ENCODE measurements at places on chromosomes 16 and 17.
A peak's percentile ranks its signal among the peaks of the same experiment; 100 is the strongest.

- no peak for DNase-seq
Observed at GRCh38 chr17:550041-550398, 164.6 kb downstream of the VPS53 start.

GRCh38 chr16:63289834-63290460, 1253.7 kb upstream of the CDH8 start:
- no peak for DNase-seq

- no peak for DNase-seq
Observed at GRCh38 chr17:38883592-38884526, 14.0 kb downstream of the LASP1 start.

DNA sequence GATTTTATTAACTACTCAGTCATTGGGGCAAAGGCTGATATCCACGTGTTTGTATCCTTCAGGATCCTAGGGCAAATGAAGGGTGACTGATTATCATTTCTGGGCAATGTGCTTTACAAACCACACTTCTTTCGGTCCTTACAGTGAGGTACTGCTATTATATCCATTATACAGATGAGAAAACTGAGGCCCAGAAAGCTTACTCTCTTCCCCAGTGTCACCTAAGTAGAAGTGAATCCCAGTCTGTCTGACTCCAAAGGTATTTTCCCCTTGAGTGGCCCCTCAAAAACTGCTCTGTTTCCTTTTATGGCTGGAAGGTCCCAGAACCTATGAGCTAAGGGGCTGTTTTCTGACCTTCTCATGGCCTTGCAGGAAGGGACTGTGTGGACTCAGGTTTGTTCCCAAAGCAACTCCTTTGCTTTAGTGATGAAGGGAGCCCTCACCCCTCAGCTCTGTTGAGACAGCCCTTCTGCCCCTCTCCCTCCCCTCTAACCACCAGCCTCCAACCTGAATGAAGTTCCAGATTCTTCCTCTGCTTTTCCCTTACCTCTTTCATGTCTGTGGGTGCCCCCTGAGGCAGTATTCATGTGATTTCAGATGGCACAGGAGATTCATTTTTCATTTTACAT, 27.4 kb upstream of the ADGRG1 start:
- DNase-seq, result no peak

DNA sequence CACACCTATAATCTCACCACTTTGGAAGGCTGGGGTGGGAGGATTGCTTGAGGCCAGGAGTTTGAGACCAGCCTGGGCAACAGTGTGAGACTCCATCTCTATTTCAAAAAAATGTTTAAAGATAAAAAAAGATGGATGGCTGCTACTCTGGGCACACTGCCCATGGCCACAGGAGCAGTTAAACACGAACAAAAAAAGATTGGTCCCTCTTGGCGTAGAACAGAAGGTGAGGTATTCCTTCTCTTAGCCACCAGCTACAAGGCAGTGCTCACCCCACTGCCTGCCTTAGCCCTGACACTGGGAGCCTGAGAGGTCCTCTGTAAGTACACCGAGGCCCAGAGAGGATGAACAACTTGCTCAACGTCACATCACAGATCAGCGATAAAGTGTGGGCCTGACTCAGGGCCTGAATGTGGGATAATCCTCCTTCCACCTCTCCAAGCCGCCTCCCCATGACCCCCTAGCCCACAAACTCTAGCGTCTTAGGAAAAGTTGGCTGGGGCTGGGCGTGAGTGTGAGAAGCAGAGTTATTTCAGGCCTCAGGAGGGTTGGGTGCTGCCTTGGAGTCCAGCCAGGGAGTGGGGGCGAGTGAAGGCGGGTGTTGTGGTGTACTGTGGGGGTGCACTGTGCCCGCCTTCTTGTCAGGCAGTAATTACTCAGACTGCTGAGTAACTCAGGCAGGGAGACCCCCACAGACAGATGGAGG, 2.3 kb upstream of the DPH1 start:
- DNase-seq, result no peak

GRCh38 chr17:51703361-51704341, 443.3 kb downstream of the UTP18 start:
- no peak for DNase-seq

DNA sequence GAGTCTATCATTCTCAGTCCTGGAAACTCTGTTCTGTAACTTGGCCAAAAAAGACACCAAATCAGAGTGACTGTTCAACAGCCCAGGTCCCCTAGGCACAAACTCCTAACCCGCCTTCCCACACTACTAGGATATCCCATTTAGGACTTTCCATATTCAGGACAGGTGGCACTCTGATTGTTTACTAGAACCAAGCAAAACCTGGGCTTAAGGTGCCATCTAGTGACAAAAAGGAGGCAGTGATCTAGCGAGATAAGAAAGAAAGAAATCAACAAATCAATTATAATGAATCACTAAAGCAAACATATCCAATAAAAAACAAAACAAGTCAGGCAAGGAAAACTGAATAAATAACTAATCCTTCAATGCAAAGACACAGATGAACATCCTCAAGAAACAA, 203.9 kb downstream of the CEP112 start:
- no peak for DNase-seq

DNA sequence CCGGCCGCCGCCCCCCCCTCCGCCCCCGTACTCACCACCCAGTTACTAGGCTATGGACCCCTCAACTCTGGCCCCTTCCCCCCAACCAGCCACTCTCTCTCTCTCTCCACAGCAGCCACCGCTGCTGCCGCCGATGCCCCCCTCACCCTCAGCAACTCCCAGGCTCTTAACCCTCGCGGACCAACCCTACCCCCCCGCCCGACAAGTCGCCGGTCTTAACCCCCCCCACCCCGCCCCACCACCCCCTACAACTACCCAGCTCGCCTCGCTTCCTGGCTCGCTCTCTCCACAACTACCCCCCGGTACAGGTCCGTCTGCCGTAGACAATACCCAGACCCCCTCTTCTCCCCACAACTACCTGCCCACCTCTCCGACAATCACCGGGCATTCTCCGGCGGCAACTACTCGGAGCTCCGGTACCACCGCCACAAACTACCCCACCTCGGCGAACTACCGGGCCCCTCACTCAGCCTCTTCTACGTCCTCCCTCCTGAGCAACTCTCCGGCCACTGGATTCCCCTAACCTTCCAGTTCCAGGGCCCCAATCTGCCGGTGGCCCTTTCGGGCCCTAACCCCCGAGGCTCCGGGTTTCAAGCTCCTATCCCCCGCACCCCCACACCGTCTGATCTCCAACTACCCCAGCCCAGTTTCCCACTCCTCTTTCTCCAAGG, 702 bp downstream of the PHF23 start:
- DNase-seq, result peak; percentile 38

- DNase-seq, result no peak
Observed at GRCh38 chr17:4463818-4464476, 30.2 kb downstream of the SPNS3 start.

- no peak for DNase-seq
Observed at GRCh38 chr16:49634235-49635008, 221.5 kb downstream of the ZNF423 start.

DNA sequence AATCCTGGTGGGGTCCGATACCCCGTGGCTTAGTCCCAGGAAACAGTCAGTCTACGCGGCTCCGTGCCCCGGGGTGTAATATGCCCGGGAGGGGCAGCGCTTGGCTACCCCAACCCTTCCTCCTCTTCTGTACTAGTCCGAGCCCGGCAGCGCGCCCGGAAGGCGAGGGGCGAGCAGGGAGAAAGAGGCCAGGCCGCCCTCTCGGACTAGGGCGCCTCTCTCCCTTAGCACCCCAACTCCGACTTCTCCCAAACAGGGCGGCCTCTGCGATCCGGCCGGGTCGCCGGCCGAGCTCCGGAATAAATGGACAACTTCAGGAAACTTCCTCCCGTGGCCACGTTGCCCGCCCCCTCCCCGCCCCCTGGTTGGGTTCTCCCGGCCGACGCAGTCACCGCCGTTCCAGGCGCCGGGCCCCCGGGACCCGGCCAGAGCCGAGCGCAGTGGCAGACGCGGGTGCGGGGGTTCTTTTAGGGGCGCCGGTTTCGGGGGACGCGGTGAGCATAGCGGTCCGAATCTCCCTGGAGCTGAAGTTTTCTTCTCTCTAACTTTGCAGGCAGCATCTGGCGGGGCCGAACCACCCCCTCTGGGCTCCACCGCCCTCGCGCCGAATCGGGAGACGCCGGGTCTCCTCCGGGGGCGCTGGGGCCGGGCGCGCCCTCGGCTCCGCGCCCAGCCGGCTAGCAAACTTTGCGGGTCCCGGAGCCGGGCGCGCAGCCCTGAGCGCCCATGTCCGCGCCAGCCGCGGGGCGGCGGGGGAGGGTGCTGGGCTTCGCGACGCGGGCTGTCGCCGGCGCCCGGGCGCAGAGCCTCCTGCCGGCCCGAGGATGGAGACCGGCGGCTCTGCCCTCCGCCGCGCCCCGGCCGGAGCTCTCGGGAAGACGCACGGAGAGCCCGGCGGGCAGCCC, at the start of gene SDK2:
SDK2 (minus strand) TSS at position 301 of the 905 bp plus-strand sequence. CDS start 357 bp downstream, outside the sequence.
- no peak for DNase-seq

DNA sequence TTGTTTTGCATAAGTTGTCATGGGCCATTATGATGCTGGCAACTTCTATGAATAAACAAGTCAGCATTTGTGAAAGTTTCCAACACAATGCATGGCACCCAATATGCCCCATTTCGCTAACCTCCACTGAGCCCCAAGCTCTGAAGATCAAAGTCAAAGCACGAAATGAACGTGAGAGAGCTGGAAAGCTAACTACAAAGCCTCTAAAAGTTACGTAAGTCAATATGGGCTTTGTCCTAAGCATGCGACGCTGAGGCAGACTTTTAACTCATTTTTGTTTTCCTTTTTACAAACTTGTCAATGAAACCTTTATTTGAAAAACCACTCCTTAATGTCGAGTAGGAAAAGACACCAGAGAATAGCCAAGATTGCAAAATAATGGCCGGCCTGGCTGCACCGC, 131.6 kb upstream of the NUDT7 start:
- DNase-seq, result no peak

- no peak for DNase-seq
Observed at GRCh38 chr17:19457046-19457445, 46.0 kb downstream of the RNF112 start.

- no peak for DNase-seq
Observed at GRCh38 chr17:49101054-49101534, 31.5 kb upstream of the B4GALNT2 start.

- DNase-seq, result peak; percentile 94
Observed at GRCh38 chr17:61927208-61928100, at the start of gene INTS2. Gene INTS2 (minus strand): TSS chr17:61927982. CDS start chr17:61926644, 1,338 bp downstream.

- DNase-seq, result no peak
Observed at GRCh38 chr17:83127431-83128160, 48.2 kb downstream of the METRNL start.

DNA sequence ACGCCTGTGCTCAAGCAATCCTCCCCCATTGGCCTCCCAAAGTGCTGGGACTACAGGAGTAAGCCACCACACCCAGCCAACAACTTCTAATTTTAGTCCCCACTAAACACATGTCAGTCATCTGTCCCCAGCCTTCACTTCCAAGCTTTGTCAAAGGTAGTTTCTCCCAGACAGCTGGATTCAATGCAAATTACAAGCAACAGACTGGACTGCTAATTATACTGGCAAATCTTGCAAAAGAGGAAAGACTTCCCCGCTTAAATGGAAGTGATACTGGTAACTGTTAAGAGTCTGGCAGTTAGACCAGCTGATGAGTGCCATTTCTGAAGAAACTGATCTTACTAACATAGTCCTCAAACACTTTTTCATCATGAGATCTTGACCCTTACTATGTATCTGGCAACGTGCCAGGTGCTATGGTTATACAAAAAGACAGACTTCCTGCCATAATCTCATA, 8.2 kb upstream of the GGA2 start:
- DNase-seq, result no peak

- no peak for DNase-seq
Observed at GRCh38 chr16:19717314-19717713, 713 bp downstream of the KNOP1 start.

- DNase-seq, result no peak
Observed at GRCh38 chr17:83012868-83013778, 66.3 kb upstream of the METRNL start.

GRCh38 chr17:72466199-72466598, 345.4 kb downstream of the SOX9 start:
- no peak for DNase-seq

DNA sequence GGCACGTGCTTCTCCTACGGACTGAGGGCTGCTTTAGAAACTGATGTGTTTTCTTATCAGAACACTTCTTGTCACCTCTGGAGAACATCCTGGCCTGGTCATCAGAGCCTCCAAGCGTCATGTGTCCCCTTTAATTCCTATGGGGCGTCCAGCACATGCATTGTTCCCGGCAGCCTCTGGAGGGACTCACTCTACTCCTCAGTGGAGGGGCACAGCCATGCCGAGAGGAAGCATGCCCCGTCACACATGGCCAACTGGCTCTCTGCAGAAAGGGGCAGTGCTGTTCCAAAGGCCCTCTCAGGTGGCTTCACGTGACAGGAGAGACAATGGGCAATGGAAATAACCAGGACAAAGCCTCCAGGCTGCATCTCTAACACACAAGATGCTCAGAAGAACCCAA, 31.8 kb downstream of the CDRT15L2 start:
- DNase-seq, result no peak

GRCh38 chr16:88713568-88714419, 7.5 kb downstream of the CTU2 start:
- DNase-seq, result no peak

DNA sequence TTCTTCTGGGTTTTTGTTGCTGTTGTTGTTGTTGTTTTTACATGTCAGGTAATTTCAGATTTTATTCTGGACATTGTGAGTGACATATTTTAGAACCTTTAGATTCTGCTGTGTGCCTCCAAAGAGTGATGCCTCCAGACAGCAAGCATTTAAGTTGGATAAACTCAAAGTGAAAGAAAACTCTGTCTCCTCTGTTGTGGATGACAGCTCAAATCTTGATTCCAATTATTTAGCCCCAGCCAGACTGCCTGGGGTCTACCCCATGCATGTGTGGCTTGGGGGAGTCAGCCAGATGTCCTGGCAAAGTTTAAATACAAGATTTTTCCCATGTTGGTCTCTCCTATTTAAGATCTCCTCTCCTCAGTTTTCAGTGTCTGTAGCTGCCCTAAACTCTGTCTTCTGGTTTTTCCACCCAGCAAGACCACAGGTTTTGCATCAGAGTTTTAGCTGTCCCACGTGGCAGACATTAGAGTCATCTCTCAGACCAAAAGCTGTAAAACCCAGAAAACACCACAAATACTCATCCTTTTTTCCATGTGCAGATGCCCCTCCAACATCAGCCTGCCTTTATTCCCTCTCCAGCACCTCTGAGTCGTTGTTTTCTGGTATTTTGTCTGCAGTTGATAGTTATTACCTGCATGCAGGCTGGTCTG, 19.4 kb upstream of the ZNF469 start:
- no peak for DNase-seq

DNA sequence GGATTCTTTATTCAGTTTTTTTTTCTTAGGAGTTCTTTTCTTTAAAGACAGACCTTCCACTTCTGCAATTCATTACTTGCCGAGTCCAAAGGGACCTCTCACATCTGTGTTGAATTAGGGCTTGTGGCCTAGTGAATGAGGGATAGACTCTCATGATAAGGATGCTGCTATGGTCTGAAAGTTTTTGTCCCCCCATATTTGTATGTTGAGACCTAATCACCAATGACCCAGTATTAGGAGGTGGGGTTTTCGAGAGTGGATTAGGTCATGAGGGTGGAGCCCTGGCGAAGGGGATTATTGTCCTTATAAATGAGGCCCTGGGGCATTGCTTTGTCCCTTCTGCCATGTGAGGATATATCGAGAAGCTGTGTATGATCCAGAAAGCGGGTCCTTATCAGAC, 9.5 kb downstream of the KRT12 start:
- no peak for DNase-seq

- DNase-seq, result no peak
Observed at GRCh38 chr16:65867276-65867960, 499.1 kb upstream of the CDH5 start.

GRCh38 chr17:72024457-72024856, 96.4 kb upstream of the SOX9 start:
- no peak for DNase-seq

GRCh38 chr17:1315891-1316403, 36.5 kb downstream of the TRARG1 start:
- DNase-seq, result no peak
